AG08395 (cell line): ENCODE measurements at places on chromosomes 12 and 14.

- DNase-seq = no peak
These were observed 144.9 kb downstream of the PDE3A start for GRCh38 chr12:20513189-20513588.

DNA sequence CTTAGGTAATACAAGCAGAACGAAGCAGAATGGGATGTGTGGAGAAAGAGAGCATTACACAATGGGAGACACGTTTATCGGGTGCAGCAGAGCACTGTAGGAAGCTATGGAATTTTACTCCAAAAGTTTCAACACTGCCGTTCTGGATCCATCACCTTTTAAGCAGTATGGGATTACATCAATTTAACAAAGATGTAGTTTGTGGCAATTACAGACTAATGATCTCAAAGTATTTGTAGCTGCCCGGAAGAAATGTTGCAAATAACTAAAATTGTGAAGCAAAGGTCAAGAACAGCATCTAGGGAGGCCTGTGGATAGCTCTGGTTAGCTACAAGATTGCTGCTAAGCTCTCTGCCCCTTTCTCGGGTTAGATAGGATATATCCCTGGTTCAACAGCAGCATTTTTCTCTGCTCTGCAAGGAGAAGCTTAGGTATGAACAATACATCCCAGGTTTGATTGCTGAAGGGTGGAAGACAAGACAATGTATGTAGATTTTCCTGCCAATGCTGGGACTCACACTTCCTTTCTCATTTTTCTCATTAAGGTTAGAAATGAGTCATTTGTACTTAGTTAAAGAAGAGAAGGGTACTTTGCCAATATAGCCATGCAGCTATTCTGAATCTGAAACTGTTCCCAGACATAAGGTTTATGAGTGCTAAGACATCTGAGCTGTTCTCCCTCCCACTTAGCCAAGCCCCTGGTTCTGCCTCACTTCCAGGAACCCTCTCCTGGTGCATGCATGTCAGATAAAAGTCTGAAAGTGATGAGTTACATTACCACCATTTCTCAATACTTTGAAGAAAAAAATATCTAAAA lies 75.0 kb upstream of the HIF1A start:
- peak; percentile 62 for DNase-seq

- no peak for DNase-seq
These were observed 462.3 kb downstream of the EGLN3 start for GRCh38 chr14:33488582-33488981.

- DNase-seq = no peak
These were observed 73.9 kb downstream of the BMP4 start for GRCh38 chr14:53882684-53883083.

DNA sequence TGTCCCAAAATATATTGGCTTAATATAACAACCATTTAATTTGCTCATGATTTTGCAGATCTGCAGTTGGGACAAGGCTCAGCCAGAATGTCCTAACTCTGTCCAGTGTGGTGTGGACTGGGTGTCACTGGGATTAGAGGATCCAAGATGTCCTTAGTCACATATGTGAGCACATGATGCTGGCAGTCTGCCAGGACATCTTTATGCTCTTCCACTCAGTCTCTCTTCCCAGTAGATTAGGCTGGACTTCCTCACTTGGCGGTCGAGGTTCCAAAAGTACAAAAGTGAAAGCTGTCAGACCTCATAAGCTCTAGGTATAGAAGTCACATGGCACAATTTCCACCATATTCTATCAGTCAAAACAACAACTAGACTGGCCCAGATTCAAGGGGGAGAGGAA lies 167.9 kb upstream of the NTF3 start:
- DNase-seq = no peak

DNA sequence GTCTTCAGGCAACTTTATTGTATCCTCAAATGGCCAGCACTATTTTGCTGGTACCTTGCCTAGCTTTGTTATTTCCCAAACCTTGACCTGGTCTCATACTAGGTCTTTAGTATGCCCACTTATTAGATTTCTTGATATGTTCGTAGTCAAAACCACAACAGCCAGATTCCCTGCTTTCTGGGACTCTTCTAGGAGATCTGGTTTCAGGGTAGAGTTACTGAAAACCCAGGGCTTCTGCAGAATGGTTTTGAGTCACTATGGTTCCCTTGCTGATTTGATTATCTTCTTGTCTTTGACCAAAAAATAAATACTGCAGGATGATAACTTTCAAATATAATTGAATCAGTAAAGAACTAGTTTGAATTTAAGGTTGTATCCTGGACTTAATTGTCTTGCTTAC lies 211.2 kb downstream of the FUT8 start:
- no peak for DNase-seq

- no peak for DNase-seq
These were observed 1.6 kb upstream of the RBMS2 start for GRCh38 chr12:56520048-56520447.

GRCh38 chr14:24335461-24336171 lies 745 bp upstream of the ADCY4 start:
- DNase-seq = no peak

DNA sequence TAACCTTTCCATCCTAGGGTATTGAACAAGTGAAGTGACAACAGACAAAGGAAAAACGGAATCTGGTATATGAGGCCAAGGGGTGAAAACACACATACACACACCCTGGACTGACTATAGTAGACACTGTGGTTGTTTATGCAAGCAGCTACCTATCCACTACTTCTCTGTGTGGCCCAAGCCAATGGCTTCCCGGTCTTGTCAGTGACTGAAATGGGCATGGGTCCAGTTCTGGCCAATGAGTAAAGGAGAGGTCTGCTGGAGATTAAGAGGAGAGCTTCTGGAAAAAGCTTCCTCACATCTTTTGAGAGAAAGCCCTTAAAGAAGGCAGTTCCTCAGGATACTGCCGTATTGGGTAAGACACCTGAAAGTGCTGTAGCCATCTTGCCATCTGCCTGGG lies 19.3 kb downstream of the MBIP start:
- no peak for DNase-seq

GRCh38 chr12:129069886-129070285 lies 216.6 kb downstream of the GLT1D1 start:
- no peak for DNase-seq

- DNase-seq = no peak
These were observed 343.6 kb downstream of the BCL11B start for GRCh38 chr14:98928418-98928817.

DNA sequence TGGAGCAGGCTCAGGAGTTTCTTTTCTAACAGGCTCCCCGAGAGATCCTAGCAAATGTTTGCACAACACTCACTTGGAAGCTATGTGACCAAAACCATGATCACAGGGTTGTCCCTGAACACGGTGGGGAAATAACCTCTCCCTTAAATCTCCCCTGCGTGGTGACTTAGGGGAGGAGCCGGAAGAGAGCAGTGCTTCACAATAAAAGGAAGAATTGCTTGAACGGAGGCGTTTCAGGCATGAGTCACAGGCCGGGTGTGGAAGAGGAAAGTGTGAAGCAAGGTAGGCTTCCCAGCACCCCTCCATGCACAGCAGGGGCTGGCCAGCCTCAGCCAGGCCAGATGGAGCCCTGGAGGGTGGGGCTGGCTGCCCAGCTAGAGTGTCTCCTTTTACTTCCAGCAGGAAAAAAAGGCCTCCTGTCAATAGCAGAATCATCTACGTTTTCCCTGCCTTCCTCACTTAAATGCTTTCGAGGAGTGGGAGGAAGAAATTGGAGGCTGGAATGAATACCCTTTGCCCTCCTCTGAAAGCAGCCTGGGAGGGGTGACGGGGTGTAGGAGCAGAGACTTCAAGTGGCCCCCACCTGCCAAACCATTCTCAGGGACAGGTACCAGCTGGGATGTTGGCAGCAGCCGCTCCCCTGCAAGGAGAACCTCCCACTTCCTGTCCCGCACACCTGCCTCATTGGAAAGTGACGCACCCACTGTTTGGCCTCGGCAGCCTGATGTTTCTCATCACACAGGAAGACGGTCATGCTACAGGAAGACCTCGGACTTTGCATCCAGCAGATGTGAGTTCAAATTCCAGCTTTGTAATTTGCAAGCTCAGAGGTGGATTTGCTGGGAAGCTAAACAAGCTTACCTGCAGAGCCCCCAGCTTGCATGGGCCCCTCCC lies 30.1 kb upstream of the PPP2R5C start:
- peak; percentile 57 for DNase-seq

GRCh38 chr12:13069380-13069779 lies 25.2 kb downstream of the FAM234B start:
- no peak for DNase-seq

DNA sequence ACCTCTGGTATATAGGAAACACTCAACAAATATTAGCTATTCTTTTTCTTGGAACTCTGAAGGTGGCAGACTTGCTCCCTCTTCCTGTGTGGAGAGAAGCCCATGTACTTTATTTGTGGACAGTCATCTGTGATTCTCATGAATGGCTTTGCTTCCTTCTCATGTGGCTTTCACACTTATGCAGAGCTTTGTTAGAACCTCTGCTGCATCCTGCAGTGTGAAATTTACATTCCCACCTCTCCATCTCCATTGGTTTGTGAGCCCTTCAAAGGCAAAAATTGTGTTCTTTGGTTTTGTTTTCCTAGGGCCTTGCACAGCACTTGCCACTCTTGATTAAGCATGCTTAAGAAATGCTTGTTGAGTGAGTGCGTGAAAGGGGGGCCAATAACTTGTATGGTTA lies 51.9 kb downstream of the BICD1 start:
- DNase-seq = no peak

GRCh38 chr12:130827432-130827831 lies 11.6 kb downstream of the STX2 start:
- no peak for DNase-seq

GRCh38 chr14:25394791-25395391 lies 344.9 kb upstream of the STXBP6 start:
- DNase-seq = no peak

- no peak for DNase-seq
These were observed 97.8 kb upstream of the CLMN start for GRCh38 chr14:95417492-95417891.

DNA sequence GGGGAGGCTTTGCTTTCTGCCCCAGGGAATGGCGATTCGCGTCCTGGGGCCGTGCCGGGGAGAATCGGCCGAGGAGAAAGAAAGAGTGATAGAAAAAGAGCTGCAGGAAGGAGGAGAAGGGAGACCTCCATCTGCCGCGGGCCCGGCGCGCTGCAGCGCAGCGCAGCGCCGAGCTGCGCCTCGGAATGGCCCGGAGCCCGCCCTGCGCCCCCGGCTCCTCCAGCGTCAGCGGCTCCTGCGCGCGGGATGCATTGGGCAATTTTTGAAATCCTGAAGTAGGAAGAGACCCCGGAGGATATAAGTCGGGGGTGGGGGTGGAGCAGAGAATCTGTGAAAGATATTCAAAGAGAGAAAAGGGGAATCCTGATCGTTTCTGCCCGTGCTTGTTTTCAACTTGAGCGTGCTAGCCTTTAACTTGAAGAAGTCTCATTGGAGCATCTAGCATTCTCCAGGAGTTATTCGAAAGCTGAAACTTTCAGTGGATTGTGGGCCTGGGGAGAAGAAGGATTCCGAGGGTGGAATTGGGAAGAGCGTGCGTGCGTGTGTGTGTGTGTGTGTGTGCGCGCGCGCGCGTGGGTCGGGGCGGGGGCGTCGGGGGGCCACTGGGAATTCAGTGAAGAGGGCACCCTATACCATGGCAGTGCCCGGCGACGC lies 441 bp downstream of the PDE3A start:
- DNase-seq = peak; percentile 17

GRCh38 chr12:16530268-16530850 lies 75.6 kb downstream of the LMO3 start:
- no peak for DNase-seq

DNA sequence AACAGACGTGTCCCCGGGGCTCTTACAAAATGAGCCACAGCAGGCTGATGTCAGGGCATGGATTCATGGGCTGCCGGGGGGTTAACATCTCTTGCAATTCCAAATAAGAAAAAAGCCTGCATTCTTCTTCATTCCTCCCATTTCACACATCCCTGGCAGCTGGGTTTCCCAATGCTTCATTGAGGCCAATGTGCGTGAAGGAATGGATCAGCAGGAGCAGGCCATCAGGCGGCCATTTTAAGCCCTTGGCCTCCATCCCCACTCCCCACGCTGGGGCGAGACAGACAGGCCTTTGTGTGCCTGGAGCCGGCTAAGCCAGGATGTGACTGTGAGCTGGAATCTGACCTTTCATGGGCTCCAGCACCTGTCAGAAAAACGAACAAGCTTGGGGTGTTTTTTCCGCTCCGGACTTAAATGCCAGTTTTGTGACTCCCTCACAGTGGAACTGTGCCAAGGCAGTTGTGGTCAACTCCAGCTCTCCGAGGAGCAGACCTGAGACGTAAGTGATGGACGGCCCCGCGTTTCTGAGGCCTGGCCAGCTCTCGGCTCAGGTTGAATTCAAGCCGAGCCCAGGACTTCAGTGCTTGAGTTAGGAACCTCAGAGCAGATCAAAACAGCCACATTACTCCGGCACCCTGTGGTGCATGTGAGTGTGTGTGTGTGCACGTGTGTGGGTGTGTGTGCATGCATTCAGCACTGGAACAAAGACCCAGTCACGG lies 133.1 kb downstream of the TMEM30B start:
- no peak for DNase-seq

- no peak for DNase-seq
These were observed 562 bp downstream of the EAPP start for GRCh38 chr14:34538871-34539406.

- DNase-seq = no peak
These were observed 21.9 kb upstream of the CERS5 start for GRCh38 chr12:50188875-50189575.

DNA sequence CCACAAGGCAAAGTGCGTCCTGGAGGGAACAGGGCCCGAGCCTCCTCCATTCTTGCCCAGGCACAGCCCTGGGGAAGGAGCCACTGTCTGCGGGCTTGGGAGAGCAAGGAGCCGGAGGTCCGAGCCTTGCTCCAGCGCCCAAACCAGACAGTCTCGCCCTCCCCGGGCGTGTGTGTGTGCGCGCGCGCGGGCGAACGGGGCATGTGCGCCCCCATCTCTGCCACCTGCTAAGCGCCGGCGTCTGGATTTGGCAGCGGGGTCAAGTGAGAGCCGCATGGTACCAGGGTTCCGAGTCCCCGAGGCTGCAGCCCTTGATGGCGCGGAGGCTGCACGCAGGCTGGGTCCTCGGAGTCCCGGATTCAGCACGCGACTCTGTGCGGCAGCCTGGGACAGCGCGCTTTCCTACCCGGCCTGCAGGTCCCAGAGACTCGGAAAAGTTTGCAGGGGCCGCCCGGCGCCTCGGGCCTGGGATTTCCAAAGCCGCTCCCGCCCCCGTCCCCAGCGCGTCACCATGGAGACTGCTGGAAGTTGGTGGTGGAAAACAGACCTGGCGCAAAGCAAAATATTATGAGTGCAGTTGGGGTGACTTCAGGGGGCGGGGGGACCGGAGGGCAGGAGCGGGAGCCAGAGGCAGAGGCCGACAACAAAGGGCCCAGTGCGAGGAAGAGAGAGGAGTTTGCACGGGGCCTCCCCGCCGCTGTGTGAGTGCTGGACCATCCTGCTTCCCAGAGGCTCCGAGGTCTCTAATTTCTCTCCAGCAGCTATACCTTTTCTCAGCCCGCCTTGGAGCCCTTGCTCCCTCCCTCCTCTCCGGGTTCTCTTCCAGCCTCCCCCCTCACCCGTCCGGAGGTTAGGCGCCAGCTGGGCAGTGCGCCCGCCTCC lies 4.2 kb downstream of the RFX4 start:
- no peak for DNase-seq

GRCh38 chr14:33556382-33557121 lies 394.3 kb downstream of the EGLN3 start:
- peak; percentile 39 for DNase-seq
